ENCODE measurements at places on chromosomes 13 and 19.

- DNase-seq, result no peak
Measured at GRCh38 chr13:52712385-52712784, 27.2 kb downstream of the CNMD start.

GRCh38 chr19:3274942-3275582 lies 50.6 kb downstream of the CELF5 start:
- peak; percentile 39 for DNase-seq

GRCh38 chr19:51093101-51093500 lies 10.4 kb upstream of the KLK14 start:
- DNase-seq, result no peak

DNA sequence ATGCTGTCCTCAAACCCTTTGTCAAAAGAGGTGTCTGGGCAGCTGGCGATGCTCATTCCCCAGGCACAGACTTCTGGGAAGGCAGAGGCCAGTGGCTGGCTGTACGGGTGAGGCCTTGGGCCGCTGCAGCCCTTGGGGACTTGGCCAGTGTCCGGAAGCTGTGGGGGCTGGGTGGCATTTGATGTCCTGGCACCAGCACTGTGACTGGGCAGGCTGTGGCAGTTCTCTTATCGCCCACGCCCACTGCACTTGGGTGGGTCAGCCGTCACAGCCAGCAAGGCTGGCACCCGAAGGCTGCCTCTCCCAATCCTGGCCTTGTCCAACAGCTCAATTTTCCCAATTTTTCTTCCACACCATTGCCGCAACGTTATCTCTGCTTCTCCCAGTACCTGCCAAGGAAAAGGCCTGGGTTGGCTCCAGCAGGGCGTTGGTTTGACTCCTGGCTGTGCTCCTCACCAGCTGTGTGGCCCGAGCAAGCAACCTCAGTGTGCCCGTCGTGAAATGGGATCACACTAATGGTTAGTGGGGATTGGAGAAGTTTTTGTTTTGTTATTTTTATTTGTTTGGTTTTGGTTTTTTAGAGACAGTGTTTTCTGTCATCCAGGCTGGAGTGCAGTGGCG lies 12.7 kb upstream of the SLC44A2 start:
- no peak for DNase-seq
